ENCODE measurements at places on chromosomes 3 and 15.
A peak's percentile ranks its signal among the peaks of the same experiment; 100 is the strongest.

DNA sequence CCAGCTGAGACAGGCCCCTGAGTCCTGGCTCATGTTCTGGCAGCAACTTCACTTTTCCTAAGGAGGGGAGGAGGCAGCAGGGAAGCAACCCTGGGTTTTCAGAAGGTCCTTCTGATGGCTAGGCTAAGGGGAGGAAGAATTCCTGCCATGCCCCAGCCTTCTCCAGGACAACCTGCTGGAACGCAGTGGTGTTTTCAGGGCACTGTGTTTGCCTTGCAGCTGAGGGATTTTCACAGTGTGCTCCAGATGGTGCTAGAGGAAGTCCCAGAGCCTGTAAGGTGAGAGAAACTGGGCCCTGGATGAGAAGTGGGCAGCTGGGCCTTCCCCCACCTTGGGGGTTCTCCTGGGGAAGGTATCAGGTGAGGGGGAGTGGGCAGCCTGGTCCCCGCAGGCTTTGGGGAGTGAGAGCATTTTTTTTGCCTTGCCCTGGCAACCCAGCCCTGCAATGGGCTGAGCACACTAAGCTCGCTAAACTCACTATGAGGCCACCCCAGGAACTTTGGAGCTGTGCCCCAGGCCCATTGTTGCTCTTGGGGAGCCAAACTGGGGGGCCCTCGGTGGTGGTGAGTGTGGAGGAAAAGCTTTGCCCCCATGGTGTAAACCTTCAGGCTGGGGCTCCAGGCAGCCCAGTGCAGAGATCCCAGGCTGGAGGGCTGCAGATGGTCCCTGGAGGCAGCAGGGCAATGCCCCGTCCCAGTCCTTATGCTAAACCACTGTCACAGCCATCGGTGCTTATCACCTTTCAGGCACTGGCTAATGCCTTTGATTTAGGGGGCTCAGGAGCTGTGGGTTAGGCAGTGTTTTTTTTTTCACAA lies 41.1 kb downstream of the ACAA1 start:
- DNase-seq = no peak

DNA sequence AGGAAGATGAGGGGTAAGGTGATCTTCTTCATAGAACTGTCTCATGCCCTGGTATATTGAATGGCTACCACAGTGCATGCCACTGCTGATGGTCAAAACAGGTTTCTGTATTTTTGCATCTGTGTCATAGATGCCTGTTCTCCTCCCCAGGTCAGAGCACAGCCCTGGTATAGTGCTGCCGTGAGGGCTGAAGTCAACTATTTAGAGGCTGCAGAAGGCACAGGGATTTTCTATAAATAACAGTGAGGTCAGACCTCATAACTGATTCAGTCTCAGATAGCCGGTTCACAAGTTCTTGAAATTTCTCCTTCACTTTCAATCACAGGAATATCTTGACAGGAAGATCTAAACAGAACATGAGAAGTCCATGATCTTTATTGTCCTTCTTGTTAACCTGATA lies 99.2 kb upstream of the NUDT16 start:
- no peak for DNase-seq

DNA sequence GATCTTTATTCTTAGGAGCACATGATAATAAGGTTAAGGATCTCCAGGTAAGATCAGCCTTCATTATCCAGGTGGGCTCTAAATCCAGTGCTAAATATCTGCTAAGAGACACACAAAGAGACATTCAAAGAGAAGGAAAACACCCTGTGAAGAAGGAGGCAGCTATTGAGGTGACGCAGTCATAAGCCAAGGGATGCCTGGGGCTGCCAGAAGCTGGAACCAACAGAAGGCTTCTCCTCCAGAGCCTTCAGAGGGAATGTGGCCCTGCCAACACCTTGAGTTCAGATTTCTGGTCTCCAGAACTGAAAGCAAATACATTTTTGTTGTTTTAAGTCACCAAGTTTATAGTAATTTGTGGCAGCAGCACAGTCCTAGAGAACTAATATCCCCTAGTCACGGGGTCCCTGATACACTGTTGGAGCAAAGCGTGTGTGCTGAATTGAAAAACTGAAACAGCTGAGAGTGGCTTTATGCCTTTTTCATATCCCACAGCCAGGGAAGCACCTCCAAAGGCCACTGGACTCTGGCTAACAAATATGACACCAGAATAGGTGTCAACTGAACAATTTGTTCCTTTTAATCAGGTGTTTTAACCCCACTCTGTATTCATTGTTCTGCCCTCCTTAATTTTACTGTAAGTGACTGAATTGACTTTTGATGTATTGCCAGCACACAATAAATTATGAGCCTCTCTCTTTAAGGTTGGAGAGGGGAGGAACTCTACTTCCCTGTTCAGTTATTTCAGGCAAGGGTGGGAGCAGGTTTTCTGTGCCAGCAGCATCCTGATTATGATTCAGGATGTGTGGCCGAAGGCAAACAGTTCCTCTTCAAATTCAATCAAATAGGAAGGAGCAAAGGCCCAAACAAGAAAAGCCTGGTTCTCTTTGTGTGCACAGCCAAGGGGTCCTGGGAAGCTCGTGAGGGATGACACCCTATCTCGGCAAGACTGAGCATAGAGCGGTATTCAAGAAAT lies 151.8 kb upstream of the HES1 start:
- DNase-seq = no peak

GRCh38 chr15:74417225-74417624 lies 16.5 kb downstream of the SEMA7A start:
- DNase-seq = no peak

DNA sequence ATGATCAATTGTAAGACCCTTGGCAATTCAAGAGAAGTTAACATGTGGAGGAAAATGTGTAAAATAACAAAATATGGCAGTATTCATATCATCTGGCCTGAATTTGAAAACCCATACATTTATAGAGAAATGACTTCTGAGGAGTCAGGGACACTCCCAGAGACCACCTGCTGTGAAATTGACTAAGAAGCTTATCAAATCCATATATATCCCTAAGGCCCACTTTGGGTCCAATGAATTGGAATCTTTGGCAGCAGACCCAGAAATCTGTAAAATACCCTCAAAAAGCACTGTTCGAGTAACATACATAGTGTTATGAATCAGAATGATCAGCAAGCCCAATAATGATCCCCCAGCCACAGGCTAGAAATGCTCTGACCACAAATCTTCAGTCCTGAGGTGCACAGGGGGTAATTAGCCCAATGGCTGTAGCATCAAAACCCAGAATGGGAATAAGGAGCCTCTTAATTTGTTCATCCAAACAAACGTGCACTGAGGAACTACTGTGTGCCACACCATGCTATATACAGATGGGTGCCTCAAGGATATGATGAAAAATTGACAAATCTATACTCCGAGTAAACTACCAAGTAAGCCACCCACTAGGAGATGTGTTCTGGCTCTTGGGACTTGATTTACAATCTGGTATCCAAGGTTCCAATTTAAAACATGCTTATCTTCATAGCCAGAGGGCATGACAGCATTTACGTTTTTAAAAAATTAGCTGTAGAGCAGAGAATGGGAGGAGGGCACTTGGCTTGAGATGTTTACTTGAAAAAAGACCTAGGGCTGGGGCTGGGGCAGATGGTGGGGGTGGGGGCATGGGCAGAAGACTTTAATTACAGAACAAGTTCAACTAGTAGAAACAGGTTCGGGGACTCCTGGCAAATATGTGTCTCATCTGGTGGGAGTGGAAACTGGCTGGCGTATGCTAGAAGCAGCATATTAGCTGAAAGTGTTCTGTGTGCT lies 9.1 kb upstream of the ARHGEF3 start:
- DNase-seq = no peak

GRCh38 chr3:23404246-23404645 lies 201.1 kb downstream of the UBE2E2 start:
- no peak for DNase-seq

- no peak for DNase-seq
These were observed 716.8 kb upstream of the BCHE start for GRCh38 chr3:166554023-166554422.

DNA sequence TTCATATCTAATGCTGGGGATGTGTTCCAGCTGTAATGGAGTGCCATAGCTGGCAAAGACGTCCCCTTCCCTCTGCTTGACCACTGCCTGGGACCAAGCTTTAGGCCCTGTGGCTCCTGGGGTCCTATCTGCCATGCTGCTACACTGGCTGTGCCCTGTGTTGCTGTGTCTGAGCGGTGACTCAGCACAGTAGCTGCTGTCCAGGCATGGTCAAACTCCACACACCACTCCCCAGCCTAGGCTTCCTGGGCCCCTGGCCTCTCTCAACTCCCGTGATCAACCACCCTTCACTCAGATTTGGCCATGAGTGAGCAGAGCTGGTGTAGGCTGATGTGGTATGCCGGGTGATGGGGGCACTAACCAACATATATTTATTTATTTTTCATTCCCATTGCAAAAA lies 27.0 kb downstream of the EPHB1 start:
- no peak for DNase-seq

- DNase-seq = no peak
These were observed 32.2 kb downstream of the PTPRG start for GRCh38 chr3:61593446-61594029.

DNA sequence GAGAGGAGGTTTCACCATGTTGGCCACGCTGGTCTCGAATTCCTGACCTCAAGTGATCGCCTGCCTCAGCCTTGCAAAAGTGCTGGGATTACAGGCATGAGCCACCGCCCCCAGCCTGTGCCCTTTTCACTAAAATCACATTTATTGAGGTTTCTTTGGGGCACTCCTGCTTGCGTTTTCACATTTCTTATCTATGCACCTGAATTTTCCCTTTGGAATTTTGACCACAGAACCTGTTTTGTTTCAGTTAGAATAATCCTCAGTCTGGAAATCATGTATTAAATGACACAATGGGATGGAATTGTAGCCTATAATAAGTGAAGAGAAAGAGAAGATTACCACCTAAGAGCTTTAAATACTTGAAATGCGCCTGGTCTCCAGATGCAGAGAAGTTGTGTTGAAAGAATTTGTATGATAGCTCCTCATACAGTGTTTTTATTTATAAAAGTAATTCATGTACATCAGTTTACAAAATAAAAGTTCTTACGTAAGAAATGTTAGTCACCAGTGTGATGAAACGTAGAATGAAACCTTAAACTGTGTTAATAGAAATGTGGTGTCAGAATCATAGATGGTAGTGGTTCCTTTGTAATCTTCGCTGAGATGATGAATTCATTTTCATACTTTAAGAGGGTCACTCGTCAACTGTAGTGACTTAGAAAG lies 107.0 kb downstream of the TCF12 start:
- no peak for DNase-seq

- peak; percentile 82 for DNase-seq
These were observed 161.8 kb upstream of the TBL1XR1 start for GRCh38 chr3:177358977-177359592.

DNA sequence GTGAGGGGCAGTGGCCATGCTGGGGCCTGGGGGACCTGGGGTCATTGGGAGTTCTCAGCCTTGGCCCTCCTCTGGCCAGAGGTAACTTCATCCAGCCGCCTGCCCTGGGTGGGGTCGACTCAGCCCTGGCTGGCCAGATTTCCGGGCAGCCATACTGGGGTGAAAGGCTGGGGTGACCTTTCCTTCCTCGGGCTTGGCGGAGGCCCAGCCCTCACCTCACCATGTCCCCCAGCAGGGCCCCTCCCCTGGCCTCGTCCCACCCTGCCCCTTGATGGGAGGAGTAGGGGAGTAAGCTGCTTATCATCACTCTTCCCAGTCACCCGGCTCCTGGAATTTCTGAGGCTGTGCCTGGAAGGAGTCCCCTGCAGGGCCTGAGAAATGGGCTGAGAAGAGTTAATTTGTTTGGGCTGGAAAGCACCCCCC lies 5.4 kb downstream of the SEMA3F start:
- no peak for DNase-seq

GRCh38 chr15:66757521-66757920 lies 55.5 kb downstream of the SMAD6 start:
- no peak for DNase-seq

DNA sequence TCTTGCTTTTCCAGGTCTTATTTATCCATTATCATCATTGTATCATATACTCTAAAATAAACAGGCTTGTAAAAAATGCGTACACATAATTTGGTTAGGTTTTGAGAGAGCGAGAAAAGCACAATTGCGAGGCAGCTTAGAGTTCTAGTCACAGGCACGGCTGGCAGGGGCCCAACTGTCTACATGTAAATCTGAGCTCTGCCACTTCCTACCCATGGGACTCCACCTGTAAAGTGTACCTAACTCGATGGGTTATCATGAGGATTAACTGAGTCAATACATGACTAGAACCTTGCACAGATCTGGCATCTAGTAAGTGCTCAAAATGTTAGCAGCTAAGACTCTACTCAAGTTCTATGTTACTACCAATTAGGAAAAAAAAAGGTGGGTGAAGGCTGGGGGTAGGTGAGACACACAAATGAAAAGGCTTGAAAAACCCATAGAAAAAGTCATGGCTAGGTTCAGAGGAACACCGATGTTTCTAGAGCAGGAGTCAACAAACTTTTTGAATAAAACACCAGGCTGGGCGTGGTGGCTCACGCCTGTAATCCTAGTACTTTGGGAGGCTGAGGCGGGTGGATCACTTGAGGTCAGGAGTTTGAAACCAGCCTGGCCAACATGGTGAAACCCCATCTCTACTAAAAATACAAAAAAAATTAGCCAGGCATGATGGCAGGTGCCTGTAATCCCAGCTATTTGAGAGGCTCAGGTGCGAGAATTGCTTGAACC lies 36.2 kb downstream of the GLB1 start:
- DNase-seq = no peak

- DNase-seq = peak; percentile 35
These were observed 6.8 kb upstream of the ZNF280D start for GRCh38 chr15:56739964-56740640.

DNA sequence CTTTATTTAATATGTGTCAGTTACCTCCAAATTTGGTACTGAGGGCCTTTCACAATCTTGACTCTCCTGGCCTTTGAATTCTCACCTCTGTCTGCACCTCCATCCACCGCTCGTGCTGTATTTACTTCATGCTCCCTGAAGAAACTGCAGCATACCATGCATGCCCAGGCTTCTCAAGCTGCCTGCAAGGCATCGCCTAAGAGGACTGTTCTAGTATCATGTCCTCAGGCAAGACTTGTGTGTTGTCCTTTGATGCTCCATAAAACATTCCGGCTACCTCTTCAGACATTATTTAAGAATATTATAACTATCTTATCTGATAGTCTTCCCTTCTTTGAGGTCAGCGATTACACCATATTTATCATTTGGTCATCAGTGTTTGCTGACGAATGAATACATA lies 682.5 kb downstream of the NR2F2 start:
- DNase-seq = no peak

GRCh38 chr3:69930564-69930963 lies 69.0 kb upstream of the SAMMSON start:
- DNase-seq = no peak

GRCh38 chr3:140403608-140404007 lies 274.3 kb upstream of the TRIM42 start:
- DNase-seq = no peak

Measured in HT-29 (cell line).